ENCODE measurements at places on chromosomes 6 and 20.

GRCh38 chr6:3517350-3517749 lies 60.5 kb upstream of the SLC22A23 start:
- no peak for DNase-seq

DNA sequence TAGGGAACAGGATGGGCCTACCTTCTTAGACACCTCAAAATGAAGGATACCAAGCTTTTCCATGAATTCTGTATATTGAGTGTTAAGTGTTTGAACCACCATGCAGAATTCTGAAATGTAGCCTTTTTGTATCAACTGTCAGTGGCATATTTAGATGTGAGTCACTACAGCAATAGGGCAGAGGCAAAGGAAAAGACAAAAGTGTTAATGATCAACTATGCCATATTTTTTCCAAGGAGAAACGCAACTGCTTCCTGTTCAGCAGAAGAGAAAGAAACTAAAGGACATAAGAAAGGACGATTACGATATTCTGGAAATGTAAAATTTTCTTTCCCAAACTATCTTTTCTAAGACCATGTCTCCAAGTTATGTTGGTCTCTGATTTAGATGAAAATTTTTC lies 104.6 kb upstream of the RSPO3 start:
- DNase-seq = no peak

- DNase-seq = no peak
Observed at GRCh38 chr6:94478133-94479005, 1059.0 kb upstream of the EPHA7 start.

- no peak for DNase-seq
Observed at GRCh38 chr6:112665815-112666214, 318.7 kb downstream of the RFPL4B start.

GRCh38 chr6:107787589-107787960 lies 36.5 kb downstream of the SCML4 start:
- no peak for DNase-seq

DNA sequence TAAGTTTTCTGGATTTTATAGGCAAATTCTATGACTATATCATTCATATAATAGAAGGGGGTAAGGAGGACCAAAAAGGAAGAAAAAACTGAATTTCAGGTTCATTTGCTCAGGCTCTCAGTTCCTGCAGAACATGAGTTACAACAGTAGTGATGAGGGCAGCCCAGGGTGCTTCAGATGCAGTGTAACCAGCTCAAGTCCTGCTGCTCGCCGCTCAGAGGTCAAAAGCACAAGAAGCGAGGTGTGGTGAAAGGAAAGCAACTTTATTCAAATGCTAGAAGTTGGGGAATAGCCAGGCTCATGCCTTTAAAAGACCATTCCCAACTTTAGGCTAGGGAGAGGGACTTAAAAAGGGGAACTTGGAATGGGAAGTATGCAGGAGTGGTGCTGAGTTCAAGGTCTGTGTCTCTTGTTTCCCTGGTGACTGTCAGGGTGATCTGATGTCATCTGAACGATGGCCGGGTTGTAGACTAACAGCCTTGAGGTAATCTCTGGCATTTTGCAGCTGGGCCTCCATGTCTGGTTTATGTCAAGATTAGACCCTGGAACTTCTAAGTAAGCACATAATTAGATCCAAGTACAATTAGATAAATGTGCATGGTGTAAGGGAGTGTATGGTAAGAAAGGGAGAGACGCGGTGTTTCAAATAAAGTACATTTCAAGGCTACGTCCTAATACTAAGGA lies 14.5 kb upstream of the SEC63 start:
- DNase-seq = no peak

DNA sequence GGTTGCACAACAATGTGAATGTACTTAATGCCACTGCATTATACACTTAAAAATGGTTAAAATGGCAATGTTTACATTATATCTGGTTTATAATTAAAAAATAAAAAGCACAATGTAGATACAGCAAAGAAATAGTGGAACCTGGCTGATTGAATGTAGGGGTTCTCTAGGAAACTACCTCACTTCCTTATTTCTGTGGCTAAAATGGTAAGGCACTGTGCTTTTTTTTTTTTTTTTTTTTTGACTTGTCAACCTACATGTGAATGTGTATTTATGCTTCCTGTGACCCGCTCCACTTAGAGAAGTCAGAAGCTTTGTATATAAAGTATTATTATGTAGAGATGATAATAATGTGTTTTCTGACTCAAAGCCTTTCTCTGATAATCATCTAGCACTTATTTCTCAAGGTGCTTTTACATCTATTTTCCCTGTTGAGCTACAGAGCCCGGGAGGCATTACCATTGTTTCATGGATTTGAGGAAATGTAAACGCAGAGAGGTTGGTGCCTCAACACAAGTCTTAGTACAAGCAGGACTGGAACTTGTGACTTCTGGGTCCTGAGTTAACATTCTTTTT lies 55.0 kb downstream of the SOX4 start:
- no peak for DNase-seq

GRCh38 chr20:15889061-15889460 lies 684.2 kb downstream of the KIF16B start:
- DNase-seq = no peak
